ENCODE measurements at places on chromosomes 3 and 15. TPM values are rescaled to one million over a fixed set of nuclear protein-coding genes. Genes with fewer than 3 reads are reported as not detected.

DNA sequence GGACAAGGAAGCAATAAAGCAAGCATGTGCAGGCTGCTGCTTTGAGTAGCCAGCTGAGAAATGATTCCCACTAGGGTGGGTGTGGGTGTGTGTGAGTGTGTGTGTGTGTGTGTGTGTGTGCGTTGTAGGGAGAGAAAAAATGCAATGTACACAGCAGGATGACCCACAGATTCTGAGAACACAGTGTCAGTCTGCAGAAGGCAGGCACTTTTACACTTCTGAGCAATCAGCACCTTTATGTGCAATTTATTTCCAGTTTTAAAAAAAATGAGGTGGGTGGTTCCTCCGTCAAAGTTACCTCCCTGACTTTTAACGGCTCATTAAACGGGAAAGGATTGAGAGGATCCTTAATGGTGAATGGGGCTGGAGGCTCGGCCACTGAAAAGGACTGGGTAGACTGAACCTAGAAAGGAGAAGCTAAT is 38.5 kb upstream of the LIPC start:
- no peak for DNase-seq

HRH1 gene
- 8.1 TPM for polyA plus RNA-seq

DNA sequence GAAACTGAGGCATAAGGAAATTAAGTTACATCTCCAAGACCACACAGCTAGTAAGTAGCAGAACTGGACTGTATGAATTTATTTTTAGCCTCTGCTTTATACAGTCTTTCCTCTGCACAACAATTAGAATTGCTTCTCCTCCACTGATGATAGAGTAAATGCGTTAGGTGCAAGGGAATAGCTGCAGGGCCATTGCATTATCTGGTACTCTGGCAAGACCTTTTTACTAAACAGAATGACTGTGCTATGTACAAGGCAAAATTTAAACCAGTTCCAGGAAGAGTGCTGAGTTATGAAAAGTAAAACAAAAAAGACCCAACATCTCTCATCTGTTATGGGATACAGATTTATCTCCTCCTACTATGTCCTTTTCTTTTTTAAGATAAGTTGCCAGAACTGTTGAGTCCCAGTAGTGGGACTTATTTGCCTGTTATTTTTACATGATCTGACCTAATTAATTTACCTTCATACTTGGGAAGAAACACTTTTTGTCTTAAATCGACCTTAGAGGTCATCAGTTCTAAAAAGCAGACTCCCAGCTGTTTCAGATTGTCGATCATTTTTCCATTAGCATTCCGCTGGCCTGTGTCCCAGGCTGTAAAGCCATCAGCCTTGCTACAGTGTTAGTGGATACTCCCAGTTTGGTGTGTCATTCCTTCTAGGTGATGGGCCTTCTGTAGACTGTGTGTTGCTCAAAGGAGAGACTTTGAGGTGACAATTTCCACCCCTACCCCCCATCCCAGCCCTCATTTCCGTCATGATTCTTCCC is 147.5 kb upstream of the NUDT16 start:
- no peak for DNase-seq

KLHL40 gene
- polyA plus RNA-seq: not detected

- DNase-seq: no peak
Observed at GRCh38 chr3:181948286-181948685, 236.6 kb downstream of the SOX2 start.

DNA sequence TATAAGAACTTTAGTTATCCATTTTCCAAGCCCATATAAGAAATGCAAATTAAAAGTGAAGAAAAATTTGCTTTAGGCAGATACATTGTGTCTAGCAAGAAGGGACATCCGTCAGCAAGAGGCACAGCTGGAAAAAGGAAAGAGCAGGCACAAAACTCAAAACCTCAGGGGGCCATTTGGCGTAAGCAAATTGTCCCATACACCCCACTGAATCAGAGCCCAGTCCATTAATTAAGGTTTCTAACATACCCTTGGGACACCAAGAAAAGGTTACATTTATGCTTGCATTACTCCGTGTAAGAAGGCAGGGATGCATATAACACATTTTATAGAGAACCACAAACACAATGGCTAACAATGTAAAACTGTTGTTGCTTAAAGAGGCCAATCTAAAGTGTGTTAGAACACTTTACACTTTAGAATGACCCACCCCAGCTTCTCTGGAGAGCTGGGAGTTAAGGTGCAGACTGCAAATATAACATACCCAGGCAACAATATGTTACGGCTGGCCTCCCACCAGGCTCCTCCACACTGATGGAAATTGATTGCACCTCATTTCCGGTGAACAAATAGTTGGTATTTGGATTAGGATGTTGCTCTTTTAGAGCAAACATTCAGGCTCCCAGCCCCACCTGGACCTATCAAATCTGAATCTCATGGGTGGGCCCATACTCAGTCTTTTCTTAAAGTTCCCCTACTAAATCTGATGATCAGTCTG is 23.2 kb downstream of the SEMA5B start:
- no peak for DNase-seq

STAC gene
- 8.3 TPM for polyA plus RNA-seq

SECISBP2L gene
- 29.8 TPM for polyA plus RNA-seq

DNA sequence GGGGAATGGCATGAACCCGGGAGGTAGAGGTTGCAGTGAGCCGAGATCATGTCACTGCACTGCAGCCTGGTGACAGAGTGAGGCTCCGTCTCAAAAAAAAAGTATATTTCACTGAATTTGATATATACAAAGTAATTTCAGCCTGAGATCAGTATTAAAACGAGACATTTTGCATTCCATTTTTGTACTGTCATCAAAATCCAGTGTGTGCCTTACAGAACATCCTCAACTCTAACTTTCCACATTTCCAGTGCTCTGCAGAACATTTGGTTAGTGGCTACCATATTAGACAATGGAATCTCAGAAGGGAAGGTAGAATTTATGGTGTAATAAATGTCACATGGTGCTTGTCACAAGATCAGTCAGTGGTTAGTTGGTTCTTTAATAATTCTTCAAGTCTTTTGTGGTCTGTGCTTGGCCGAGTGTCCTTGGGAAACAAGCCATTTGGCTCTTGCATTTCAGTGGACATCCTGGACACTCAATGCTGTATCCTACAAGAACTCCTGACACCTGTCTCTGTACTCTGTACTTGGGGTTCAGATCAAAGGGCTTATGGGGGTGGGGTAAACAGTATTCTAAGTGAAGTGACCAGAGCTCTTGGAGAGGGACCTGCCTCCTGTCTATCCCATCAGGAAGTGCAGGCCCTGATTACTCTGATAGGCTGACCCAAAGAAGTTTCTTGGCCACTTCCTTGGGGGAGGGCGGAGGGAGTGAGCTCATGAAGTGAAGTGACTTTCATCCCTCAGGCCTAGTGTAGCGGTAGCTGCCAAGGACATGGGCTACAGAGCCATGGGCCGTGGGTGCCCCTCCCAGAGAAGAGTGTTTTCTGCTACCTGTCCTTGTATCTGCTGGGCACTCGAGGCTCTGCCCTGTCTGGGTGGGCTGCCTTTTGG is 3.7 kb downstream of the ACVR2B start:
- no peak for DNase-seq

DNA sequence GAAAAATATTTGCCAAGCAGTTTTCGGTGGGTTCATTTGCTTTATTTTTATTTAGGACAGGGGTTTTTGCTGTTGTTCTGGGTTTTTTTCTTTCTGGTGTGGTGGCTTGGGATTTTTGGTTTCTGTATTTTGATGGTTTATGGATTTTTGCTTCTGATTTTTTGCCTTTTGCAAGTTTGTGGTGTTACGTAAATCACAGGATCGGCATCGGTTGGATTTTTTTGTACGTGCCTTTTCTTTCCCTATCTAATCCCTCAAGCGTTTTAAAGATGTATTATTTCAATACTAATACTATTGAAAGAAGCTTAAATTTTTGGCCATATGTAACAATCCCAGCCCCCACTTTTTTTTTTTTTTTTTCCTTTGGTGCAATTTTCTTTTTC is 782 bp upstream of the BCL6 start:
- DNase-seq: peak; percentile 51

DNA sequence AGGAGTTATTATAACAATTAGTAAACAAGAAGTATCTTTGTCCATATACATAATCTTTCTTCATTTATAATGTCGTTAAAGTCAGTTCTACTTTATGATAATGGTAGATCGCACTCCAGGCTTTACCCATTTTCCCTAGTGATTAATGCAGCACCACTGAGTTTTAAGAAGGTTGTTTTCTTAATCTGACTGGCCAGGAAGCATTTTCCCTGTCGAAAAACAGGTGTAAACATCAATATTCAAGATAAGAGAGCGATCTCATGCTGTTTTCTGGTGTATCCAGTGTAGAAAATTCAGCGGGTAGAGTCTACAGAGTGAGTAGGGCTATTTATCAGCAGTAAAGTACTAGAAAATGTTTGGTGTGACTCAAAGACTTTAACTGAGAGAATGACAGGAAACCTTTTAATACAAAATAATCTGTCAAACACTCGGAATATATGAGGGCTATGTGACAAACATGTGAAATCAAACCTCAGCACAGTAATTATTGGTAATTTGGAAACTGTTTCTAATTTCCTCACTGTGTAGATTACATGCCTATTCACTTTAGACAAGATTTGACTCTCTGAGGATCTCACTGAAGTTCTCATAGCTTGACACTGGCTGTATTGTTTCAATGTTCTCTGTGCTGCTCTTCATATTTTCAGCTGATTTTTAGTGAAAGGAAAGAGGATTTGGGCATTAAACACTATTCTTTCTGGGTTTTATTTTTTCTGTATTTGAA is 1013.2 kb downstream of the VGLL3 start:
- DNase-seq: no peak

DNA sequence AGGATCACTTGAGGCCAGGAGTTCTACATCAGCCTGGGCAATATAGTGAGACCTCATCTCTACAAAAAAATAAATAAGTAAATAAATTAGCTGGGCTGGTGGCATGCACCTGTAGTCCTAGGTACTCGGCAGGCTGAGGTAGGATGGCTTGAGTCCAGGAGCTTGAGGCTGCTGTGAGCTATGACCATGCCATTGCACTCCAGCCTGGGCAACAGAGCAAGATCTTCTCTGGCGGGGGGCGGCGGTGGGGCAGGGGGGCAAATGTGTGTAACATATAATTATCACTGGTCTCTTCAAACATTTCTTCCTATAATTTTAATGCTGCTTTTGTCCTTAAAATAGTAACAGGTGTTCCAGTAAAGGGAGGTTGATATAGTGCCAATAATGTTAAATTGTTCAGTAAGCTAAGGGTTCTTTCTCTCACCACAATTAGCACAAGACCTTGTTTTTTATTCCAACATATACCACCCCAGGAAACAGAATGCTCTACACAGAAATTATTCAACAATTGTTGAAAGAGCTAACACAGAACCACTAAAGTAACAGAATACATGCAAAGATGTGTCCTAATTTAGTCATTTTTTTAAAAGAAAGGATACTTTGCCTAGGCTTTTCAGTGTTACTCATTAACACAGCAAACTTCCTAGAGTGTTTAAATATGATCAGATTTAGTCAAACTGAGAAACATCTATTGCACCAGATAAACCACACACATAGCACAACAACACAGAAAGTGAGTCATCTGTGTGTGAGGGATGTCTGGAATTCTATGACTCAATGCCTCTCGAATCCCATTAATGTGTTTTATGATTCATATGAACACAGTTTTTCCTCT is 29.1 kb downstream of the ANKRD28 start:
- peak; percentile 97 for DNase-seq

- no peak for DNase-seq
Observed at GRCh38 chr3:78183906-78184599, 1144.2 kb downstream of the ROBO2 start.

LYZL4 gene
- polyA plus RNA-seq: not detected

- no peak for DNase-seq
Observed at GRCh38 chr3:148243609-148244008, 454.1 kb upstream of the AGTR1 start.

GRCh38 chr15:57355259-57355658 is 21.0 kb upstream of the CGNL1 start:
- DNase-seq: no peak

DNA sequence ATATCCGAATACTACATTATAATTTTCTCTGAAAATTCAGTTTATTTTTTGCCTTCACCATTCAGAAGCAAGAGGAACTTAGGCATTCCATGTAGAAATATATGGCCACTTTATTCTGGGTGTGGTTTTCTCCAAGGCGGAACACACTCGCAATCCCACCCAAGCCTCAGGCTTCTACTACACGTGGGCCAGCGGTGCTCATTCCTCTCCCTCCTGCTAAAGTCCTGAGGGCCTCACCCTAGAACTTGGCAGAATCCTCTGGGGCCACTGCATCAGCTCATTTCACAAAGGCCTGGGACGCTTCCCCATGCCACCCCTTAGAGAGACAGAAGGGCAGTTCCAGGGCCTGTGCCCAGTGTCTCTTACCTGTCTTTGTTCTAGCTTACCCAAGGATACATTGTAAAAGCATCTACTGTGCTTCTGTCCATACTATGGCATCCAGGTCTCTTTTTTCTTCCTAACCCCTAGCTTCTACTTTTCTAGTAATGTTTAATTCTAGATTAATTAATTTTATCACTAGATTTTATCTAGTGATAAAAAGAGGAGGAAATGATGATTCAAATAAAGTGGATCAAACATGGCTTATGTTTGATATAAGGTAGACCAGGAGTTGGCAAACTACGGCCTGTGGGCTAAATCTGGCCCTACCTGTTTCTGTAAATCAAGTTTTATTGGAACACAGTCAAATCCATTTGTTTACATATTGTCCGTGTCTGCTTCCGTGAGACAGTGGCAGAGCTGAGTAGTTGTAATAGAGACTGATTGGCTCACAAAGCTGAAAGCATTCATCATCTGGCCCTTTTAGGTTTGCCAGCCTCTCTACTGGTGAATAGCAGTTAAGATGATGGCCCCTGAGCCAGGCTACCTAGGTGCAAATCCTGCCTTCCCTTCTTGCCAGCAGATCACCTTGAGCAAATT is 29.8 kb downstream of the LARS2 start:
- DNase-seq: no peak

GRCh38 chr3:163328680-163329079 is 1749.6 kb downstream of the SI start:
- no peak for DNase-seq

DNA sequence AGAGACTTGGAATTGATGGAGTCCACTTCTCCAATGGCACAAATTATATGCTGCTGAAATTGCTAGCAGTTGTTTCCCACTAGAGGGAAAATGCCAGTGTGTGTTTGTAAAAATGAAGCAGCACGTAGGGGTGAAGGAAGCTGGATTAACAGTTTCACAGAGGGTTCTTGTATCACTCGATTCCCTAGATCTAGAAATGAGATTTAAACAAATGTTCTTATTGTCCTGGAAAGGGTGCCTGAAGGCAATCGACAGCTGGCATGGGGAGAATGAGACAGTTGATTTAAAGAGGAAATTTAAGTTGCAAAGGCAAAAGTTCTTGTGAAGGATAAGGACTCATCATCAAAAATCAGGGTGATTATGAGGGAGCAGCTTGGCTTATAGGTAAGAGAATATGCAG is 234.8 kb upstream of the ARPP21 start:
- DNase-seq: no peak

DNA sequence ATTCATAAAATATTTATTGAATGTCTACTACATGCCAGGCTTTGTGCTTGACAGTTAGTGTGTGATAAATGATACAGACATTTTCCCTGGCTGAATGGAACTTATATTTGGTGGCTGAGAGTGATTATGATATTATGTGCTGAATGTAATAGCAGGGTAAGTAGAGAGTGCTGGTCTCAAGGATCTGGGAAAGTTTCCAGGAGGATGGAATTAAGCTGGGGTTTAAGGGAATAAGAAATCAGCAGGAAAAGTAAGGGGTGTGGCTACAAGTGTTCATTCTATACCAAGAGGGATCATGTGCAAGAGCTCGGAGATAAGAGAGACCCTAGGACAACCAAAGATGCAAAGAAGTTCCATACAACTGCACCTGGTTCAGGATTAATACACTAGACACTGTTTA is 500.1 kb upstream of the CFAP20DC start:
- DNase-seq: no peak

GRCh38 chr15:40991355-40991754 is 38.1 kb downstream of the CHAC1 start:
- no peak for DNase-seq

GRCh38 chr3:196513697-196514349 is 1.3 kb downstream of the SMCO1 start:
- peak; percentile 69 for DNase-seq
